ENCODE measurements at places on chromosomes 1 and 21.

DNA sequence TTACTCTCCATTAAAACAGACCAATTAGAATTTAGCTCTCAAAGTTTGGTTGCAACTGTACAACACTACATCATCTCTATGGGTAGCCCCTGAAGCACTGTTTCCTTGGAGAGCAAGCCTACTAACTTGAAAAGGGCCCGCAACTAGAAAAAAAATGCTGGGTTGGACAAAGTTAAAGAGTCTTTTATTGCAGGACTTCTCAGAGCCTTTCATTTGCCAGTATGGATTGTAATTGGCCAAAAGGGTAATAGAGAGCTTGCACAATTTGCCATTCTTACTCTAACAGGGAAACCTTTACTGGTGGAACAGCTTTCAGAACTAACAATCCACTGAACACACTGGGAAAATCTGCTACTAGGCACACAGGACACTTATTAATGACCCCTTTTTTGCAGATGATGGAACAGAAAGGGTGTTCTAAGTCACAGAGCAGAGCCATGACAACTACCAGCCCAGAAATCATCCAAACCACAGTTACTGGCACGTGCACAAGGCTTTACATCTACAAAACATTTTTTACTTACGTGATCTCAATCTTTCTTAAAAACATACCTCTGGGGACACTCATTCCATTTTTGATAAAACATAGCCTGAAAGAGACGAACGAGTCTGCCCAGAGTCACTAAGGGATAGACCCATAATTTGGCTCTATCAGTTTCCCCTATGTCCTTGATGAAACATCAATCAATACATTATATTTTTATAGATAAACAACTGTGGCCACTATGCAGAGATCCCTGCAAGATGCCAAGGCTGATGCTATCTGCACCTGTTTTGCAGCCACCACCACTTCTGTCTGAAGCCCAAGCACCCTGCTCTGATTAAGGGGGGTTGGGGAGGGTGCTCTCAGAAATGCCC lies 176.3 kb upstream of the EDN2 start:
- DNase-seq = no peak

DNA sequence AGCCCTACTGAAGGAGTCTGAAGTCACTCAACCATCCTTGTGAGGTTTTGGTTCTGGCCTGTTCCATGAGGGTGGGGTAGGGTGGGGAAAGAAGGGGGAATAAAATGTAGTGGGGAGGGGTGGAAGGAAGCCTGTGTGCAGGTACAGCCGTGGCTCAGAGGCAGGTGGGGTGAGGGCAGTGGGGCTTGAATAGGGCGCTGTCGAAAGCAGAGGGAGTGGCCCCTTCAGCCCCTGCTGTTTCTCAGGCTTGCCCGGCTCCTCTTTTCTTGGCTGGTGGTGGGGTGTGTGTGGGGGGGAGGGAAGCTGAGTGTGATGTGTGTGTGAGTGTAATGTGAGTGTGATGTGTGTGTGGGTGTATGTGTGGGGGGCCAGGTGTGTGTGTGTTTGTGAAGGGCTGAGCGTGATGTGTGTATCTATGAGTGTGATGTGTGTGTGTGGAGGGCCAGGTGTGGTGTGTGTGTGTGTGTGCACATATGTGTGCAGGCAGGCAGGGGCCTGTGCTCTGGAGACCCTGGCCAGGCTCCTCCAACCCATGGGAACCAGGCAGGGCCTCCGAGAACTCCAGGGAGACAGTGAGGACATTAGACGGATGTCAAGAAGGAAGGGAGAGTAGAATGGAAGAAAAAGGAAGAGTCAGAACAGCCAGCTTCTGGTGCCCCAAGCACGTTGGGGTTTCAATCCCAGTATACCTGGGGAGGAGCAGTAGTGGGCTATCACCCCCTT lies 9.0 kb downstream of the SOX13 start:
- DNase-seq = no peak

GRCh38 chr1:2980073-2980791 lies 41.0 kb upstream of the ACTRT2 start:
- DNase-seq = no peak

GRCh38 chr1:86713477-86713876 lies 9.1 kb downstream of the SH3GLB1 start:
- DNase-seq = no peak

- DNase-seq = no peak
Observed at GRCh38 chr1:89698624-89699023, 65.7 kb downstream of the LRRC8C start.

Data from fibroblast of mammary gland (primary cell).